Ascending aorta (tissue), 2 donors: ENCODE measurements at places on chromosomes 12 and 14.

DNA sequence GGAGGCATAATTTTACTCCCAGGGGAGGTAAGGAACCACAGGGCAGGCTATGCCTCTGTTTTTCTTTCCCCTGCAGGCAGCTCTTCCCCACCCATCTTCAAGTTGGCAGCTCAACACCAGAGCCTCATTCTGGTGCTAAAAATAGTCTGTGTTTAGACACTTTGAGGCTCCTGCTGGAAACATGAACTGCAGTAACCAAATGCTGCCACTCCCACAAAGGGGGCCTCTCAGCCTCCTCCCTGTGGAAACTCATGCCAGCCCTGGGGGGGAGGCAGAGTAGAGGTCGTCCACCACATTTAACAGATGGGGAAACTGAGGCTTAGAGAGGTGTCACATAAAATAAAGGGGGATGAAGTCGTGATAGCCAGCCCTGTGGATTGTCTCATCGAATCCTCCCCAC lies 61.4 kb downstream of the WSCD2 start:
- DNase-seq = no peak

- DNase-seq = peak; percentile 65
Measured at GRCh38 chr14:103576371-103577024, 13.7 kb downstream of the COA8 start.

- no peak for DNase-seq
Measured at GRCh38 chr12:118544569-118544968, 168.2 kb downstream of the SUDS3 start.

DNA sequence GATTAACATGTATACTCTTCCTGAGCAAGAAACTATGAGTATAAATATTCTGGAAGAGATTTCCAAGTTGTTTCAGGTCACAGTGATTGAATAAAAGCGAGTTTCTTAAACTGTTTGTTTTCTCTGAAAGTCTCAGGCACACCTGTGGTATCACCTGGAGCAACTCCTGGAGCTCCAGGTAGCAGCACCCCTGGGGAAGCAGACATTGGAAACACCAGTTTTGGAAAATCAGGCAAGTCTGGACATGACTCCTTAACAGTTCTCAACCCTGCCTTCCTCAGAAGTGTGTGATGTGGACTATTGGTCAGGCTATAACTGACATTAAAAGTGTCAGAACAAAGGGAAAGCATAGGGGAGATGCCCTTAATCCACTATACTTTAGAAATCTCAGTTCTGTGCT lies 217.6 kb upstream of the CNTN1 start:
- no peak for DNase-seq

DNA sequence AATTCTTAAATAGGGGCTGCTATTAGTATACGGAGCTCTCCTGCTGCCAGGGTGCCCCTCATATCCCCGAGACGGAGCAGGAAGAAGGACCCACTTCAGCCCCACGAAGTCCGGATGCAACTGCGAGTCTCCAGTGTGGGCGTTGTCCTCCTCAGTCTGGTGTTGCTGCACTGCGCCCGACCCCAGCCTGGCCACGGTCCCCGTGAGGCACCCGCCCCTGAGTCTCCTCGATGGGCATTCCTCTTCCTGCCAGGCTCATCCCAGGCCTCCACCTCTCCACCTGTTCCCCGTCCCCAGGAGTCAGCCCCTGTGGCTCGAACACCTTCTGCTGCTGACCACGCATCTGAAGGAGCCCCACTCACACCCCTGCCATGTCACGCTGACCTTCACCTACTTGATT lies 68.1 kb upstream of the SFSWAP start:
- DNase-seq = no peak

DNA sequence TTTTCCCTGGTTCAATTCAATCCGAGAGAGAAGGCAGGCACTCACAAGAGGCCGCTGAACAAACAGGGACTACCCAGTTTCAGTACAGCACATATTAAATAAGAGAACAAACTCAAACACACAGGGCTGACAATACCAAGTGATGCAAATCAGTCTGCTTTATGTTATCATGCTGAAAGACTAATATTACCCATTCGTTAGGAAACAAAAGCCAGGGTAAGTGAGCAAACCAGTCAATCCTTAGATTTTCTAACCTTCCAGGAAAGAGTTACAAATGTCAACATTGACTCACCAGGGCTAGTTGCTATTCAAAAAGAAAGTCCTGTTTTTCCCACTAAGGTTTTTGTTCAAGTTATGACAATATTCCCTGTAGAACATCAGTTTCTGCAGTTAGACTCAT lies 246.2 kb downstream of the C12orf42 start:
- no peak for DNase-seq

GRCh38 chr14:63180011-63180410 lies 24.2 kb upstream of the RHOJ start:
- no peak for DNase-seq

DNA sequence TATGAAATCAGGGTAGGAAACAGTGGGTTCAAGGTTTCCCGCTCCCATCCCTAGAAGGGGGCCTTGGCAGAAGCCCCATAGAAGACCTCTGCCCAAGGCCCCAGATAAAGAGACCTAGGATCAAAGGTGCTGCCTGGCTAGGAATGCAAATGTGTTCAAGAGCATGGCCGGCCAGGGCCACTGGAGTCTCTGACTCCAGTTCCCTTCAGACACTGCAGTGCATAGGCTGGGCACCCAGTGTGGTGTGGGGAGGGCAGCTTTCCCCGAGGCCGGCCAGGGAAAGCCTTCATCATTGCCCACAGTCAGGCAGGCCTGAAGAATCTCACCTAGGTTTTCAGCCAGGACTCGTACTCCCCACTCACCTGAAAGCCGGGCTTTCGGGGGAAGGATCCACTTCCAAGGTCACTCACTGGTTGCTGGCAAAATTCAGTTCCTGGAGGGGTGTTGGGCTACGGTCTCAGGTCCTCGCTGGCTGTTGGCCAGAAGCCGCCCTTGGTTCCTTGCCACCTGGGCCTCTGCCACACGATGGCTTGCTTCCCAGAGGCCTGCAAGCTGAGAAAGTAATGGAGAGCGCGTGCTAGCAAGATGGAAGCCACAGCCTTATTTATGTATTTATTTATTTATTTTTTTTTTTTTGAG lies 9.7 kb upstream of the PEBP1 start:
- no peak for DNase-seq

DNA sequence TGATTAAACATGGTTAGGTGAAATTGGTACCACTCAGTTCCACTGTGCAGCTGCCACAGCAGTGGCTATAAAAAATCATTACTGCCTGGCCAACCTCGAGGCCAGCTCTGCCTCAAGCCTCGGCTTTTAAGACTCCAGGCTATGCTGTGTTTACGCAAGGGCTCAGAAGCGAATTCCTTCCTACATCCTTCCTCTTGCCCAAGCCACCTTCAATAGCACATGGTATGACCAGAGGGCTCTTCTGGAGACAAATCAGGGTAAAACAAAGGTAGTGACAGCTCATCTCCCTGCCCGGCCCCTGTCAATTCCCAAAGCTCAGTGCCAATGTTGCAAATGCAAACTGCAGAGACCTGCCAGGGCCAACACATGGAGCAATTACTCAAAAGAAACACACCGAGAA lies 31.9 kb downstream of the NUAK1 start:
- DNase-seq = no peak

DNA sequence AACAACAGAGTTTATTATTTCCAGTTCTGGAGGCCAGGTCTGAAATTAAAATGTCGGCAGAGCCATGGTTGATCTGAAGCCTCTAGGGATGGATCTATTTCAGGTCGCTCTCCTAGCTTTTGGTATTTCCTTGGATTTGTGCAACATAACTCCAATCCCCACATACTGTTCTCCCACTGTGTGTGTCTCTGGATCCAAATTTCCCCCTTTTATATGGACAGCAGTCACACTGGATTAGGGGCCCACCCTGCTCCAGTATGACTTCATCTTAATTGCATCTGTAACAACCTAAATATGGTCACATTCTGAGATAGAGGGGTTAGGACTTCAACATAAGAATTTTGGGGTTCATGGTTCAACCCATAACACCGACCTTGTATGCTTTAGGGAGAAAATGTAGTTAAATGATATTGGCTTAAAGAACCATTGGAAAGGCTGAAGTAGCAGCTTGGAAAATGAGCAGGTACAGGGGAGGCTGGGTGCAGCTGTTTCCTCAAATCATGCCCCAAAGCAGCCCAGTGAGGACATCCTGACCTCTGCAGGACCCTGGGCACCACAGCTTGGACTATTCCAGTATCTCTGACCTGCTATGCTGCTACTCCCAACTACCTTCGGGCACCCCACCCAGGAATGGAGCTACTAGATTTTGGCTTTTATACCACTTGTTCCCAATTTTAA lies 13.9 kb upstream of the MDM2 start:
- no peak for DNase-seq

DNA sequence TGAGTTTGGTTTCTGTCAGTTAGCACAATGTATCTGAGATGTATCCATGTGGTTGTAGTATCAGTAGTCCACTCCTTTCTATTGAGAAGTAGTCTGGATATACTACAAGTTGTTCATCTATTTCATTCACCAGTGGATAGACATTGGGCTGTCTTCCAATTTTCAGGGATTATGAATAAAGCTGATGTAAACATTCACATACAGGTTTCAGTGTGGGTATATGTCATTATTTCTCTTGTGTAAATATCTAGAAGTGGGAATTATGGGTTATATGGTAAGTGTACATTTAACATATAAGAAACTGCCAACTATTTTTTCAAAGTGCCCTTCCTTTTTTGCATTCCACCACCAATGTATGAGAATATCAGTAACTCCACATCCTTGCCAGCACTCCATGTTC lies 35.9 kb downstream of the PHLDA1 start:
- no peak for DNase-seq

GRCh38 chr12:42484996-42485395 lies 104.5 kb downstream of the PRICKLE1 start:
- no peak for DNase-seq

DNA sequence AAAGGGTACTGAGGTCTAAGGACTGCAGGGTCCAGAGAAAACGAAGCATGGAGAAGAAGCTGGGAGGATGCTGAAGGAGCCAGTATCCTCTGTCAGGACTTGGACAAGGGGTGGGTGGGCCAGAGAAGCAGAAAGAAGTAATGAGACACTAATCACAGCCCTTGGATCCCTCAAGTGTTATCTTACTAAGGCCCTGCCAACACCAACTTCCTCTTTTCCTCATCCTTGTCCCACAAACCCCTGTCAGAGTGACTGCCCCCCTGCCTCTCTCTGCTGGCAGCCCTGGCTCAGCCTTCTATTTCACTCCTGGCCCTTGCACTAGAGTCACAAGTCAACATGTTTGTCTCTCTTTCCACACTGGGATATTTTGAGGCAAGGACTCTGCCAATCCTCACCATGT lies 3.8 kb upstream of the ASIC1 start:
- DNase-seq = no peak

DNA sequence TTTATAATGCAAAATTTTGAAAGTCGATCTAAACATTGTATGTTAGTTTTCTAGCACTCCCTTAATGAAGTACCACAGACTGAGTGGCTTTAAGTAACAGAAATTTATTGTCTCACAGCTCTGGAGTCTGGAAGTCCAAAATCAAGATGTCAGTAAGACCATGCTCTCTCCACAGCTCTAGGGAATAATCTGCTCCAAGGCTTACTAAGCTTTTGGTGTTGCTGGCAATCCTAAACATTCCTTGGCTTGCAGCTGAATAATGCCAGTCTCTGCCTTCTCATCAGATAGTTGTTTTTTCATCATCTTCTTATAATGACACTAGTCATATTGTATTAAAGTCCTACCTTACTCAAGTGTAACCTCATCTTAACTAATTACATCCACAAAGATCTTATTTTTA lies 102.2 kb downstream of the RASSF9 start:
- no peak for DNase-seq

- no peak for DNase-seq
Measured at GRCh38 chr14:55910601-55911243, 207.5 kb upstream of the PELI2 start.

- DNase-seq = peak; percentile 59
Measured at GRCh38 chr14:61540931-61541330, 154.4 kb upstream of the HIF1A start.

DNA sequence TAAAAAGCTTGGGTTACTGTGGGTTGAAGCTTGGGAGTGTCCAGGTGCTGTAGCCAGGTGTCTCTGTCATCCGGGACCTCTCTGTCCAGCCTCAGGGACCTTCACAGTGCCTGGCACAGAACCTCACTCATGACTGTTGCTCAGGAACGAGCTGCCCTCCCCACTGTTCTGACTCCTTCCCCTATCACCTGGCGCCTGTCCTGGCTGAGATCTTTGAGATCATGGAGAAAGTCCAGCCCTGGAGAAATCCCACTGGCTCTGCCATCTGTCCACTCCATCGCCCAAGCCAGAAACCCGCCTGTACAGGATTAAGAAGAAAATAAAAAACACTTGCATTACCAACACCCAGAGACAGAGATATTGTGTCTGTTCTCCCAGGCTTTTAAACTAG lies 53.5 kb downstream of the DGLUCY start:
- no peak for DNase-seq

- DNase-seq = no peak
Measured at GRCh38 chr14:22739423-22739822, 27.1 kb upstream of the OXA1L start.

- no peak for DNase-seq
Measured at GRCh38 chr14:73342670-73343069, 105.4 kb downstream of the PAPLN start.

GRCh38 chr12:30725739-30726138 lies 29.0 kb downstream of the CAPRIN2 start:
- DNase-seq = no peak

- DNase-seq = no peak
Measured at GRCh38 chr14:104611881-104612280, 7.3 kb upstream of the TMEM179 start.

DNA sequence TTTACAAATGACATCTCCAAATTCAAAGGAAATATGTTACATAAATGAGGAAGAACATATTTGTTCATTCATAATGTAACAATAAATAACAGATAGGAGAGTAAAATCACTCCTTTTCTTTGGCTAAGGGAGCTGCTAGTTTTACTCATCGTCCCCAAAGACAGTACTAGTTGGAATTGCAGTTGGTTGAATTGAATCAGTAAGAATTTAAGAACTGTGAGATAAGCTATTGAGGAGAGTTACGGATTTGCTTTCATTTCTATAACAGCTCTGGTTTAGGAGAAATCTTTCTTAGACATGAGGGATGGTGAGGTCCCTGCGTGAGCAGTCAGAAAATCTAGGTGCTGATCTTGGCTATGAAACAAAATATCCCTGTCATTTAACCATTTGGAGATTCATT lies 402.8 kb downstream of the AEBP2 start:
- no peak for DNase-seq

DNA sequence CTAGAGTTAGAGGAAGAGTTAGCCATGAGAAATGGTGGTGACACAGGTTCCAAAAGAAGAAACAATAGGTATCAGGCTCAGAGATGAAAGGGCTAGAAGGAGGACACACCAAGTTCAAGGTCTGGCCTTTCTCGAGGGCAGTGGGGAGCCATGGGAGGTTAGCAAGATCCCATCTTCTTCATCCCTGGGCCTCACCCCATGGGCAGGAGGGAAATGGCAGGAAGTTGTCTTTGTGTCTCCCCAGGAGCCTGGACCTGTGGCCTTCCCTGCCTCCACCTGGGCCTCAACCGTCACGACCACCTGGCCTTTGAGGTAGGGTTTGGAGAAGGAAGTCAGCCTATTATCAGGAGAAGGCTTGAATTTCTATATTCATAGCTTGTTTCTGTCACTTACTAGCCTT lies 5.8 kb upstream of the AQP2 start:
- DNase-seq = no peak
